ENCODE measurements at places on chromosomes 4 and X. TPM values are rescaled to one million over a fixed set of nuclear protein-coding genes. Genes with fewer than 3 reads are reported as not detected.

DNA sequence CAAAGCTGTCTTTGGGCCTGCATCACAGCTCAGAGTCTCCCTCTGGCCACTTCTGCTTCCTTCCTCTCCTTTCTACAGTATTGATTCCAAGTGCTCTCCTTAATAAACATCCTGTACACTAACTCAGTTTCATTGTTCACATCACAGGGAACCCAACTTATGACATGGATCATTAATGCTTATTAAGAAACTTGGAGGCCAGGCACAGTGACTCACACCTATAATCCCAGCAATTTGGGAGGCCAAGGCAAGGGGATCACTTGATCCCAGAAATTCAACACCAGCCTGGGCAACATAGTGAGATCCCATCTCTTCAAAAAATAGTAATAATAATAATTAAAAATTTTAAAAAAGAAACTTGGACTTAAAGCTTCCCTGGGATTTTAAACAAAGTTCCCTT, 89.2 kb upstream of the EFHC2 start:
- no peak for DNase-seq

GRCh38 chr4:121510341-121510874, 129.6 kb upstream of the QRFPR start:
- DNase-seq, result no peak

GRCh38 chr4:60588556-60588955, 611.6 kb upstream of the ADGRL3 start:
- DNase-seq, result no peak

DNA sequence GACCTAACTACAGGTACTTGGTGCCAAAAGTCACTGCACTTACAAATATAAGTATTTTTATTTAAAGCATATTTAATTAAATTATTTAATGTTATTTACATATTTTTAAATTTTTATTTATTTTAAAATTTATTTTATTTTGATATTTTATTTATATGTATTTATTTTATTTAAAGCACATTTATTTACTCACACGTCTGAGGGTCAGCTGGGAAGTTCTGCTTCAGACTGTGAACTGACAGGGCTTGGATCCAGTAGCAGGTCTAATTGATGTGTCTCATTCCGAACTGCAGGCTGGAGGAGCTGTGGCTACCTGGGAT, 392.5 kb downstream of the GBA3 start:
- DNase-seq, result no peak

- DNase-seq, result no peak
Observed at GRCh38 chrX:38987198-38987651, 186.0 kb downstream of the MID1IP1 start.

DNA sequence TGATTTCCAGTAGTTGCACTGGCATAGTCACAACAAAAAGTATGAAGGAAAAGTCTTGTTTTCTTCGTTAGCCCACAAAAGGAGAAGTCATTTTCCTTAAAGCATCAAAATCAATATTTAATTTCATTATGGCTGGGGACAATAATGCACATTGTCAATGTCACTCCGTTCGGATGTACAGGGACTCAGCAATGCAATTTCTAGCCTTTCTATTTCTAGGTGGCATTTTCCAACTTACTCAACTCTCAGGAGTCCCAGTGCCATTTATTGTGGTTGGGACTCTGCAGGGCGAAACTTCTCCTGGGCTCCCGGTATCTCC, 99.6 kb downstream of the CEP135 start:
- no peak for DNase-seq

GRCh38 chr4:122712782-122713181, 19.7 kb upstream of the BBS12 start:
- no peak for DNase-seq

VCX3A gene
- total RNA-seq, result not detected
